AG08396 (cell line): ENCODE measurements at places on chromosomes 4 and X.

- DNase-seq: no peak
These were observed 8.7 kb downstream of the RXFP1 start for GRCh38 chr4:158530381-158530780.

- DNase-seq: no peak
These were observed 13.5 kb downstream of the EMCN start for GRCh38 chr4:100504086-100504874.

DNA sequence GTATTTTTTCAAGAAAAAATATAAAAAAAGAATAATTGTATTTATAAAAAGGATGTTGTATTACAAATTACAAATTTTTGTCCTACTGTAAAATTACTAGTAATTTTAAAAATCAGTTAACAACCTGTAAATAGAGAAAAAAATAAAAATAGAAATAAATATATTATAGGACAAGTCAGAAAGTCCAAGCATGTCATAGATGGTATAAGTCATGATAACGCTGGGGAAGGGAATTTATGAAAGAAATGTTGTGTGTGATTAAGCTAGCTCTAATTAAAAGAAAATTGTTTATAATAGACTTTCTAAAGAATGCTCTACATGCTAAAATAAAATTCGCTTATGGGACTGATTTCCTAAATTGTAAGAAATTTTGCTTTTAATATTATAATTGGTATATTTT lies 2329.9 kb downstream of the ARAP2 start:
- no peak for DNase-seq

GRCh38 chr4:30717208-30718020 lies 2.8 kb upstream of the PCDH7 start:
- DNase-seq: peak; percentile 31

GRCh38 chr4:141763374-141763773 lies 127.0 kb downstream of the IL15 start:
- no peak for DNase-seq

DNA sequence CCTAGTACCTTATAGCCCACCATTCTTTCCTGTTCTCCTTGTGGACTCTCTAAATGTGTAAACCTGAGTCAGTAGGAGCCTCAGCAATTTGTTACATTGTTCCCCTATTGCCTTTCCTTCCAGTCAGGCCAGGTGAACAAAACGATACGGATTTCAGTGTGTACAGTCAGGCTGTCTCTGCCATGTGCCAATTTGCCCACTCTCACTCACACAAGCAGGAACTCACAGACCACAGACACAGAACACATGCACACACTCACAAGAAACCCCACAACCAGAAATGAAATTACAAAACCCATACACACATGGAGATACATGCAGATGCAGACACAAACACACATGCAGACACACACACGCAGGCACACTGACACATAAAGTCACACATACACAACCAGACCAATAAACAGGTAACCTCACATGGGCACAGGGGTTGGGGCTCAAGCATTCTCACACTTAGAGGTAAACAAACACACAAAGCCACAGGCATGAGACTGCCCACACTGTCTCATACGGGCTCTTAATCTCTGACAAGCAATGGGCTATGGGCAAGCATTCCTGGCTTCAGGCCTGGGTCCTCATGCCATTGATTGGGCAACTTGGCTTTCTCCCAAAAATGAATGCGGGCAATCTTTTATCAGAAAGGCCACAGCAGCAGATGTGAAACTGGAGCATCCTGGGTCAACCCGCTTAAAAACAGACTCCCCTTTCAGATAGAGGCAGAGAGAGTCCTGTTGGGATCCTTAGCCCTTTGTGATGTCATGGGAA lies 68.7 kb downstream of the NBDY start:
- no peak for DNase-seq

DNA sequence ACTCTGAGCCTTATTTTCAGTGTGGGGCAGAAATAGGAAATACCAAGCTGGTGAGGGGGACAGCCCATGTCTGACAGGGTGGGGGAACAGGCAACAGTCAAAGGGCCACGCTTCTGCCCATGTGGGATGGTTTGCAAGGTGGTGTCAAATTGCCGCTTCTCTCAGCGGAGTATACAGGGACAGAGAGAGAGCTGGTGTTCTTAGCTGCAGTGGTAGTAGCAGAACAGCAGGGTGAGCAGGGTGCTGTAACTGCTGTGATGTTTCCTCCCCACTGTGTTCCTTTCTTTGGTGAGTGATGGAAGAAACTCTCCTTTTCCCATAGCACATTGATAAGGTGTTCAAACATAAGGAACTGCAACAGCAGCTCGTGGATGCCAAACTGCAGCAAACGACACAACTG lies 37.9 kb downstream of the RBBP7 start:
- DNase-seq: no peak

DNA sequence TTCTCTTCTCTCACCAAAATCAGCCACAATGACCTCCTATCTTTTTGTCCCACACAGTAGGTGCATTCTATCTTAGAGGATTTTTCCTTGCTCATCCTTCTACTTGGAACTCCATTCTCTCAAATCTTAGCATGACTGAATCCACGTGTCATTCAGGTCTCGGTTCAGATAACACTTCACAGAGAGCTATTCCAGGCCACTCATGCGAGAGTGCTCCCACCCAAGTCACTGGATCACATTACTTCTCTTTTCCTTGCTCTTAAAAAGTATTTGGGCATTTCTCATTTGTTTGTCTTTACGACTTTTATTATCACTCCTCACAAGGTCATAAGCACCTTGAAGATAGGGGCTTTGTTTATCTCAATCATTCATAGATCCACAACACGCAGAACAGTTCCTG lies 647.5 kb upstream of the TENM3 start:
- DNase-seq: no peak

GRCh38 chrX:149845385-149845784 lies 35.6 kb upstream of the MAGEA8 start:
- no peak for DNase-seq

DNA sequence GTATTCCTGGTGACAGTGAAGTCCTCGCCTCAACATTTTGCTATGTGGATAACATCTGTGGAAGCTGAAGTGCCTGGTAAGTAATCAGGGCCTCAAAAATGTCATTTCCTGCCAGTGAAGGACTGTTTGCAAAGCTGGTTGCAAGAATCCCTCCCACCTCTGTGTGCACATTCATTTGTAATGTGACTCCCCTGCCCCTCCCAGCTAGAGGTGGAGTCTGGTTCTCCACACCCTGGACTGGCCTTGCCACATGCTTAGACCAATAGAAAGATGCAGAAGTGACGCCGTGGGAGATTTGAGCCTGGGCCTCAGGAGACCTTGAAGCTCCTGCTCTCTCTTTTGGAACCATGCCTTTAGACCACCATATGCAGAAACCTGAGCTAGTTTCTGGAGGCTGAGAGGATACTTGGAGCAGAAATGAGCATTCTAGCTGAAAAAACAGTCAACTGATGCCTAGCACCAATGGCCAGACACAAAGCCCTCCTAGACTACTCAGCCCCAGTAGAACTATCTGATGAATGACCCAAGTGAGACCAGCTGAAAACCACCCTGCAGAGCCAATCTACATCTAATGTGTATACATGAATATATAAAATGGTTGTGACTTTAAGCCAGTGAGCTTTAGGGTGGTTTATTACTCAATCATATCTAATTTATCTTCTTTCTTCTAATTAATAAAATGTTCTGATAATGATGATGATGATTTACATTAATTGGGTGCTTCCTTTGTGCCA lies 47.8 kb upstream of the CRMP1 start:
- DNase-seq: no peak

GRCh38 chr4:85925071-85925470 lies 434.8 kb downstream of the MAPK10 start:
- DNase-seq: no peak

DNA sequence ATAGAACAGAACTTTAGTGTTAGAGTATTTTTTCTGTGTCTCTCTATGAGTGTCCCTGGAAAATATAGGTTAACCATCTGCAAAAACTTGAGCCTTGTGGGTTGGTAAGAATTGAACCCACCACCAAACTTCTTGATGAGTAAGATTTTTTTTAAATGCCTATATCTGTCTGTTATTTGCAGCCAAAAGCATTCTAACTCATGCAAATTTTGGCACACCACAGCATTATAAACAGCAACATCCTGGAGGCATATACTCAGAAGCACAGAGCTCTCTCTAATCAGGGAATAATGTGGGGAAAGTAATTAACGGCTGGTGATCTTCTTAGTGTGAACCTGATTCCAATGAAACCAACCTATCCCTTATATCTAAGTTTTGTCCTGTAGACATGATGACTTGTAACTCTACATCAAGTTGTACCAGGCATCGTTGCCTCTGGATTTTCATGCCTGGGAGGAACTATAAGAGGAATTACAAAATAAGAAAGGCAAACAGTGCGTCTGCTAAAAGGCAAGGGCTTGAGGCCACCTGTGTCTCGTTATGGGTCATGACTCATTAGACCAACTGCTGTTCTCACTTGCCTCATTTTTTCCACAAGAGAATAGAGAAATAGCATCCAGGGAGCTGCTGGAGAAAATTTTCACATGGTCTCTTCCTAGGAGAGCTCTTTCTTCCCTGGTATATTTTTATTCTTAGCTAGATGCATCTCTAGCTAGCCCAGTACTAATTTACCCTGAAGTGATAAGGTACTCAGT lies 202.4 kb downstream of the CHIC2 start:
- peak; percentile 76 for DNase-seq

DNA sequence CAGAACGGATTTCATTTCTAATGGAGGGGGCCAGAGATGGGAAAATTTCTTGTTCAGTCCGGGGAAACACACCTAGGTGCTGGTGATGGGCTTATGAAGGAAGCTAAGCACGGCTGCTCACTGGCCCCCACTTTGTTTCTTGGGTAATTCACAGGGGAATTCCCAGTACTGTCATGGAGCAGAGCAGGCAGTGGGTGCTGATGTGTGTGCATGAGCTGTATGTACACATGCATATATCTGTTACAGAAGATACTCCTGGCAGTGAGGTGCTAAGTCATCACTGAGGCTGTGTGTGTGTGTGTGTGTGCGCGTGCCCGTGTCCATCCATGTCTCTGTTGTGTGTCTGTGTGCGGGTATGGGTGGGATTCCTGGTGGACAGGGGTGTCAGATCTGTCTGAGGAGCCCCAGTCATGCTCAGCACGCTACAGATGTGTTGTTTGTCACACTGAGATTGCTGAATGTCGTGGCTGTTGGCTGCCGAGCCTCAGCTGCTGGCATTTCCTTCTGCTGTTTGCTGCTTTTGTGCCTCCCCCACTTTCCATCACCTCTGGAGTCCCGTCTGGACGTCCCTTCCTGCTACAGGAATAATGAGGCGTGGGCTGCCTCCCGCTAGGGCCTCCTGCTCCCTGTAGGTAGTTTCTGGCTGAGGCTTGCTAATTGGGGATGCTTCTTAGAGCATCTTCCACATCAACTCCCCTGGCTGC lies 53.3 kb downstream of the JADE1 start:
- DNase-seq: no peak

DNA sequence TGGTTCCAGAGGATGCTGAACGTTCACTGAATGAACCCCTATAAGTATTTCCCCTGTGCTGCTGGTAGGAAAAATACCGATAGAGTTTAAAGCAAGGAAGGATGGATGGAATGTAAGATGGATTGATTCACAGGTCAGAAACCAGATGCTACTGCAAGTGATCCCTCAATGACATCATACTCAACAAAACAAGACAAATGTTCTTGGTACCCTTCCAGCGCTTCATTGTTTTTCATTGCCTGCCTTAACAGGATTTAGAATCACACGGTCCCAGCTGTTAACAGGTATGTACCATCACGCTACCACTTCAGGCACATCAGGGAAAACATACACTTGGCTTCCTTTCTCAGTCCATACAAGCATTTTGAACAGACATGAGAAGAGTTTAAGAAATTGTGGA lies 118.1 kb upstream of the TLR3 start:
- DNase-seq: no peak

- no peak for DNase-seq
These were observed 87.9 kb upstream of the NR3C2 start for GRCh38 chr4:148530114-148530513.

- DNase-seq: no peak
These were observed 277.2 kb upstream of the UGT8 start for GRCh38 chr4:114321366-114321765.

GRCh38 chrX:69019073-69019890 lies 146.0 kb downstream of the PJA1 start:
- peak; percentile 2 for DNase-seq

DNA sequence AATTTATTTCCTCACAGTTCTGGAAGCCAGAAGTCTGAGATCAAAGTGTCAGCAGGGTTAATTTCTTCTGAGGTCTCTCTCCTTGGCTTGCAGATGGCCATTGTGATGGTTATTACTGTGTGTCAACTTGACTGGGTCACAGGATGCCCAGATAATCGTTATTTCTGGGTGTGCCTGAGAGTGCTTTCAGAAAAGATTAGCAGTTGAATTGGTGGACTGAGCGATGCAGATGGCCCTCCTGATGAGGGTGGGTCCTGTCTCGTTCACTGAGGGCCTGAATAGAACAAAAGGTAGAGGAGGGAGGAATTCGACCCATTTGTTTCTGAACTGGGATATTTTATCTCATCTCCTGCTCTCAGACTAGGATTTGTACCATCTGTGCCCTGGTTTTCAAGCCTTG lies 15.7 kb downstream of the SMIM43 start:
- no peak for DNase-seq

- no peak for DNase-seq
These were observed 37.3 kb downstream of the SAT1 start for GRCh38 chrX:23820235-23820782.

GRCh38 chr4:658681-659667 lies 15.1 kb downstream of the ATP5ME start:
- DNase-seq: no peak

DNA sequence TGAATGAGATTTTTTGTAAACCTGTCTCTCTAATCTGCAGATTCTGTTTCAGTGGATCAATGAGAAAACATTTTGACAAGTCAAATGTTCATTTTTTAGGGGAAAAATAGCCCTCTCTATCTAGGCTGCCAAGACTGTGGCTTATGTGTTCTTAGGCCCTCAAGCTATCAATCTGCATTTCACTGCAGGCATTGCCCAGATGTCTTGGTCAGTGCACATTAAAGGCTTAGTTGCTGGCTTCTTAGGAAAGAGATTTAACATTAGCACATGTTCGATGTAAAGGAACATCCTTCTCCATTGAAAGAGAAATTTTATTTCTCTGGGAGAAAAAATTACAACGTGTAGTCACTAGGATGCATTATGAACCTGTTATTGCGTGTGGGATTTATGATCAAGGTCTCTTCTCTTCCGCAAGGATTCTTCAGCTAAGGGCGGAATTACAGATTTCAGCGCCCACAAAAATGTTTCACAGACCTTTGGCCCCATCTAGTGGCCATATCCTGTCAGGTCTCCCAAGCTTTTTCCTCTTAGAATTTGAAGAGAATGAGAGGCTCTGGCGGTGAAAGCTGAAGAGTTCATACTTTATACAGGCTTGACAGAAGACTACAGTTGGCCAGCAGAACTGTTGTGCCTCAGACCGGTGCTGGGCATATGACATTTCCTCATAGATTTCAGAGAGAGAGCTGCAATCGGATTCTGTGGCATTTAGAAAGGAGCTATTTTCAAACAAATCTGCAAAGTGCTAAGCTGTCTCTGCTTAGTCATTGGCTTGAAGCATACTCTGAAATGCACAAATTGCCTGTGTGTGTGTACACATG lies 144.6 kb upstream of the NOCT start:
- DNase-seq: peak; percentile 63

- peak; percentile 73 for DNase-seq
These were observed 3.0 kb upstream of the CITED1 start for GRCh38 chrX:72308566-72309296.
